Stimulated activated CD8-positive, alpha-beta memory T cell treated with anti-CD3 and anti-CD28 coated beads, Interleukin-15, amount 100 ng/mL, for 24 hours (primary cell): ENCODE measurements at places on chromosomes 2 and 18.

DNA sequence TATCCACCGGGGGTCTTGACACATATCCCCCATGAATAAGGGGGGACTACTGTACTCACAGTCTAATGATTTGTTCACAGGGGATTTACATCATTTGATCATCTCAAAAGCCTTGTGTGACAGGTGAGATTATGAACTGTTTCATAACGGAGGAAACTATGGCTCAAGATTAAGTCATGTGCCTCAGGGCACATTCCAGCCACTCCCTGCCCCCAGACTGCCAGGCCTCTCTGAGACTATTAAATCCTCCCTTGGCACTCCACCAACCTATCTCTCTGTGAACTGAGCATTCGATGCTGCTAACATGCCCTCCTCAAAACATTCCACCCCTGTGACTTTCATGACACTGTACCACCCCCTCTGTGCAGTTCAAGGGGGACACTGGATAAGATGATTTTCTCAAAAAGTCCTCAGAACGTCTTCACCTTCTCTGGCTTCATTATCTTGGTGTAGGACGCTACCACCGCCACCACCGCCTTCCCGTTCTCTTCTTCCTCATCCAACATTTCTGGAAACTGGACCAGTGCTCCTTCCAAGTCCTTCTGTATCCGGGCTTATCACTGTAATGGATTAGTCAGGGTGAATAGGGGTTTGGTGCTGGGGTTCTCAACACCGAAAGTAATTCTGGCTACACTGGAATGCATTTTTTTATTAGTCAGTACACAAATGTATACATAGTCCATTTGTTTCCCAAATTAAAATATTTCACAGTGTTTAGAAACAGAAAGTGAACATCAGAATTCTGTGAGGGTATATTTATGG is 169.6 kb downstream of the KCNS3 start:
- DNase-seq, result no peak

DNA sequence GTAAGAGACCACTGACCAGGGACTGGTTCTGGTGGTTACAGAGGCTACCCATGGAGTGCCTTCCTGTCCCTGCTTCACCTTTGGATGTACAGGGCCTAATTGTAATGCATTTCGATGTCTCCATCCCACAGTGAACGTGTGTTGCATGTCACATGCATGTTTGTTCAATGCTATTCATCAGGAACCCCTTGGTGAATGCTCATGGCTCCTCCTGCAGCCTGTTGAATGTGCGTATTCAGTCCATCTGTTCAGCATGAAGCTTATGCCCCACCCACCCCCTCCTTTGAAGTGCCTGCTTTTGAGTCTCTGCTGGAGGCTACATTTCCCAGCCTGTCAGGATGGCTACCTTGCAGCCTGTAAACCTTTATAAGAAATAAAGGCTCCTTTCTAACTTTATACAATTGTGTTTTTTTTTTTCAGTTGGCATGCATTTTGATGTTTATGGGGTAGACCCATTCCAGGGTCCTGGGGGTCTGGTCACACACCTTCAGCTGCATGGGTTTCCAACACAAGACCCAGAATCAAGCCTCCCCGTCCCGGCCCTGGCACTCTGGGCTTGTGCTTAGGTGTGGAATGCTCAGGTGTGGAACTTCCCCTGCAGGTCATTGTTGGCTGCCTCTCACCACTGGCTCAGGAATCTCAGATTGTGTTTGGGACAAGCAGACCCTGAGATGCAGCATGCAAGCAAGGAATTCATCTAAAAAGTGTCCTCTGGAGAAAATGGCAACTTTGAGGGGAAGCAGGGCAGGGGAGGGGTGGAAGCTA is 238.8 kb upstream of the HDAC4 start:
- DNase-seq, result no peak

DNA sequence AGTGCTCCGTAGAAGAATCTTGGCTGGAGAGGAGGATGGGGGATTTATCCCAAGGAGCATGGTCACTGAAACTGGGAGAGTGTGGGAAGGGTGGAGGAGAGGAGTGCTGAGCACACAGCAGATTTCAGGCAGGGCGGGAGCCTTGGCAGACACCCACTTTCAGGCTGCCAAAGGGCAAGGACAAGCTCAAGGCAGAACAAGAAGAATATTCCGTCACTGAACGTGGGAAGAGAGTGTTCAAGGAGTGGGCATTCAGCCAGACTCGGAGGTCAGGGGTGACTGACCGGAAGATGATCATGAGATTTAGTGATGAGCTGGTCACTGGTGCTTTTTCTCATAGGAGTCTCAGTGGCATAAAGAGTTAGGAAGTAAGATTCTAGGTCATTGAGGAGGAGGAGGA is 136.2 kb upstream of the RASGRP3 start:
- no peak for DNase-seq

- no peak for DNase-seq
Measured at GRCh38 chr2:101740555-101740964, 43.1 kb downstream of the MAP4K4 start.

GRCh38 chr2:162465430-162465829 is 121.5 kb downstream of the GCA start:
- DNase-seq, result no peak

GRCh38 chr2:205358351-205358815 is 323.9 kb upstream of the NRP2 start:
- DNase-seq, result no peak

GRCh38 chr2:86584151-86584913 is 21.1 kb upstream of the CHMP3 start:
- DNase-seq, result no peak

DNA sequence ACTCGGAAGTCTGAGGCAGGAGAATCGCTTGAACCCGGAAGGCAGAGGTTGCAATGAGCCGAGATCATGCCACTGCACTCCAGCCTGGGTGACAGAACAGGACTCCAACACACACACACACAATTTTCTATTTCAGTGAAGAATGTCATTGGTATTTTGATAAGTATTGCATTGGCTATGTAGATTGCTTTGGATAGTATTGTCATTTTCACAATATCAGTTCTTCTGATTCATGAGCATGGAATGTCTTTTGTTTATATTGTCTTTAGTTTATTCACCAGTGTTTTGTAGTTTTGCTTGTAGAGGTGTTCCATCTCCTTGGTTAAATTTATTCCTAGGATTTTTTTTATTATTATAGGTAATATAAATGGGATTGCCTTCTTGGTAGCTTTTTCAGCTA is 693.4 kb upstream of the SYT4 start:
- DNase-seq, result no peak

DNA sequence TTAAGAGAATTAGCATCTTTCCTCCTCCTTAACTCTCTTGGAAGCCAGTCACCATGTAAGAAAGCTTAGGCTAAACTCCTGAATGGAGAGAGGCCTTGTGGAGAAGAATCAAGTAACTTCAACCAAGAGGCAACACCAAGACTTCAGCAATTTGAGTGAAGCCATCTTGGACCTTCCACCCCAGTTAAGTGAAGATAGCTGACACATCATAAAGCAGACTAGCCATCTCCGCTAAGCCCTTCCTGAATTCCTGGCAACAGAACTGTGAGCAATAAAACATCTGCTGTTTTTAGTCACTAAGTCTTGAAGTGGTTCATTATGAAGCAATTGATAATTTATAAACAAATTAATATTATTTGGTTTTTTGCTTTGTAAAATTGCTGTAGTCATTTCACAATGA is 1.5 kb upstream of the ZNF397 start:
- DNase-seq, result no peak

- no peak for DNase-seq
Measured at GRCh38 chr2:65372619-65373018, 59.8 kb downstream of the SPRED2 start.

DNA sequence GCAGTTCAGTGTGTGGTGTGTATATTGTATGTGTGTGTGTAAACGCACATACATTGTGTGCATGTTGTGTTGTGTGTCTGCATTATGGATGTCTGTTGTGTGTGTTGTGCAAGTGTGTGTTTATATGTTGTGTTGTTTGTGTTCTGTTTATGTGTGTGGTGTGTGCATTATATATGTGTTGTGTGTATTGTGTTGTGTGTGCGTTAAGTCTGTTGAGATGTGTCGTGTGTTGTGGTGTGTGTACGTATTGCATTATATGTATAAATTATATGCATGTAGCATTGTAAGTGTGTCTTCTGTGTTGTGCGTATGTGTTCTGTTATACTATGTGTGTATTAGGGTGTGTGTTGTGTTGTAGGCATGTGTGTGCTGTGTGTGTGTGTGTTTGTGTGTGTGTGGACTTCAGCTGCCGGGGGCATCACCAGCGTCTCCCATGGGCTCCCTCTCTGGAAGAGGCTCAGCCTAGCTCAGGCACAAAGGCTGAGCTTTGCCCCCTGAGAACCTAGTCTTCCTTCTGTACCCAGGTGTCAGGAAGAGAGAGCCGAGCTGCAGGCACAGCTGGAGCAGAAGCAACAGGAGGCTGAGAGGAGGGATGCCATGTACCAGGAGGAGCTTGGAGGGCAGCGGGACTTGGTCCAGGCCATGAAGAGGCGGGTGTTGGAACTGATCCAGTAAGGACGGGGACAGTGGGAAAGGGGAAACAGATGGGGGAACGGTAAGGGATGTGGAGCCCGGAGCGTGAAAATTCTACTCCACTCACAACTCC is 13.7 kb downstream of the RUFY4 start:
- no peak for DNase-seq

GRCh38 chr18:47726550-47726949 is 203.9 kb downstream of the SMAD2 start:
- DNase-seq, result no peak

- DNase-seq, result no peak
Measured at GRCh38 chr2:134307334-134307733, 53.5 kb downstream of the MGAT5 start.

DNA sequence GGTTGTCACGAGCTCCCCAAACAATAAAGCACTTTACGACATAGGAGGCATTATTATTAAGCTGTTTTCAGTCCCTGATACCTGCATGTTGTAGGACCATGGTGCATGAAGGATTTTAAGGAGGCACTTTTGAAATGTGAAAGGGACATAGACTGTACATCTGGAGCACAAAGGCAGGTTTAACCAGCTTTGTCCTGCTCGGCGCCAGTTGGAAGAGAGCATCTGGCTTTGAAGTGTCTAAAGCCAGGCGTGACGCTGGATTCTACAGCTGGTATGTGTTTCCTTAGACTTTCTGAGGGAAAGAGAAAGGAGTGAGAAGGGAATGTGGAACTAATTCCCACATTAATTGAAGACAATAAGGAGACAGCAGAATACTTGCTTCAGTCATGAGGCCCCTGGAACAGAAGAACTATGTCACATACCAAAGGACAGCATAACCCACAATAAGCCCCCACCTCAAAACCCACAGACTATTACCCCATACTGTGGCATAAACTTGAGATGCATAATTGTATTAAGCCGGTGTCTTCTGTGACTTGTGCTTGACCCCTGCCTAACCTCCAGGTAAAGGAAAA is 381.0 kb upstream of the MEX3C start:
- no peak for DNase-seq

DNA sequence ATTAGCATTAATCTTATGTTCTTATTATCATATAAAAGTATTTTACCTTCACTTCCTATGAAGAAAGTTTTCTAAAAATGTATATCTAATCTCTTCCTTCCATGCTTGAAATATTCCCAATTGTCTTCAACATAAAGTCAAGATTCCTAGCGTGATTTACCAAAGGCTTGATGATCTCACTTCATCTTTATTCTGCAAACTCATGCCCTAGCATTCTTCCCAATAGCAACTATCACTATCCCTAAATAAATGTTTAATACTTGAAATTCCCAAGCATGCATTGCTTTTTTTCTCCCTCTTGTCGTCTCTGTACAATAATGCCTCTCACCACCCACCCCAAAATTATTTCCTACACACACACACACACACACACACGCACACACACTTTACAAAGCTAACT is 125.8 kb downstream of the VWC2L start:
- no peak for DNase-seq

DNA sequence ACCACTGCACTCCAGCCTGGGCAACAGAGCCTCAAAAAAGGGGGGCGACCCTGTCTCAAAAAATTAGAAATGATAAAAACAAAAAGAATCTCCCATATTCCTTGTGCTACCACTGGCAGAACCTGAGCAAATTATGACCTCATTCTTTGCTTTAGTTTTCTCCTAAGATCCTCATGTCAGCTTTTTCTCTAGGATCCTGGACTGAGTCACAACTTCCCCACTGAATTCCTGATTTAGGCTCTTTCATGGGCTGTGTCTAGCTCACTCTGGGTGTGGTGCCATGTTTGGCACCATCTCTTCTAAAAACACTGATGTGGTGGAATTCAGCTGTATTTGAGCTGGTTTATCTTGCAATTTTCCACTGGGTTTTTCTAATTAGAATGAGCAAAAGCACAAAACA is 37.1 kb downstream of the EXOC6B start:
- no peak for DNase-seq

DNA sequence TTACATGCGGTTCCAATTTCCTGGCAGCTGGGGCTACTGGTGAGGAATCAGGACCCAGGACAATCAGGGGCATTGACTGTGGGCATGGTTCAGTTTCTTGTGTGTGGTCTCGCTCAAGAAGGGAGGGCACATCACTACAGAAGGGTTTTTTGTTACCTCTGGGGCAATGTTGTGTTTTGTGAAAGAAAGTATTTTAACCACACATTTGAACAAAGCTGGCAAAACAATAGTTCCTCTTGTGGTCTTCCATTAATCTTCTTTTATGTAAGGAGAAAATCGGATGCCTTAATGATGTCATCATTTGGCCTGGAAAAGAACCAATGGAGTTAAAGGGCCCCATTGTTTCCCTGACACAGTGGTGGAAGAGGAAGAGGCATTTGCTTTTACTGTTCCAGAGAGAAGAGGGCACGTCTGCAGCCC is 197.4 kb downstream of the SH3BP4 start:
- no peak for DNase-seq

DNA sequence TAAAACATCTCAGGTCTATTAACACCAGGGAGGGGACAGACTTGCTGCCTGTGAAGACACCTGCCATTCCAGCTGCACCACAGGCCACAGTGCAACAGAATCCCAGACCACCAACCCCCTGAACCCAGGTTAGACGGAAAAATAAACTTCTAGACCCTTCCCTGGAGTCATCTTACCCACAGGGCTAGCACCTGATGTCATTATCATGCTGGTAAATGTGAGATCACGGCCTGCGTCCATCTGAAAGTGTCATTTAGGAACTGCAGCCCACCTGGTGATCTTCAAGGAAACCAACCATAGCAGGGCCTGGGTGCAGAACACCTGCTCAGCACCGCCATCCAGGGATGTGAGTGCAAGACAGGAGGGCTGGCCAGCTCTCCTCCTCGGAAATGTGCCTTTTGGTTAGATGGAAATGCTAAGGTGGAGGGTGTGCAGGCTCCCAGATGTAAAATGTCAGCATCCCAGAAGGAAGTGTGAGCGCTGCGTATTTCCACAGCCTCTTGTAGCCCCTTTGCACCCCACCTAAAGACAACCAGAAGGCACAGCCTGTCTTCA is 80.8 kb downstream of the PTGR3 start:
- no peak for DNase-seq

GRCh38 chr18:56483386-56483785 is 155.0 kb downstream of the TXNL1 start:
- DNase-seq, result no peak
